ENCODE measurements at places on chromosomes 13 and 19. TPM values are rescaled to one million over a fixed set of nuclear protein-coding genes. Genes with fewer than 3 reads are reported as not detected.

DNA sequence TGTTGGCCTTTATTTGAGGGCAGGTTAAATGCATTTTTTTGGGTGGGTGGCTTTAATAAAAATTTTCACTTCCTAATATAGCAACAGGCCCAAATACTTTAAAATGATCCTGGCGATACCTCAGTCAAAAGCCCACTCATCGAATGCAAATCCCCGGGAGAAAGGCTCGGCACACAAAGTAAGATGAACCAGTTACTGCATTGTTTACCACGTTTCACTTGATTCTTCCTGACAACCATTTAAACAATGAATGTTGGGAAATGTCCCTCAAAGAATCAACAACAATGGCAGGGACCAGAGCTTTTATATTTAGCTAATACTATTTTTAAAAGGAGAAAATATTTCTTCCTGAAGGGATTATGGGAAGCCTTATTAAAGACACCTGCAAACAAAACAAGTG lies 187.7 kb downstream of the ABCC4 start:
- no peak for DNase-seq

DNA sequence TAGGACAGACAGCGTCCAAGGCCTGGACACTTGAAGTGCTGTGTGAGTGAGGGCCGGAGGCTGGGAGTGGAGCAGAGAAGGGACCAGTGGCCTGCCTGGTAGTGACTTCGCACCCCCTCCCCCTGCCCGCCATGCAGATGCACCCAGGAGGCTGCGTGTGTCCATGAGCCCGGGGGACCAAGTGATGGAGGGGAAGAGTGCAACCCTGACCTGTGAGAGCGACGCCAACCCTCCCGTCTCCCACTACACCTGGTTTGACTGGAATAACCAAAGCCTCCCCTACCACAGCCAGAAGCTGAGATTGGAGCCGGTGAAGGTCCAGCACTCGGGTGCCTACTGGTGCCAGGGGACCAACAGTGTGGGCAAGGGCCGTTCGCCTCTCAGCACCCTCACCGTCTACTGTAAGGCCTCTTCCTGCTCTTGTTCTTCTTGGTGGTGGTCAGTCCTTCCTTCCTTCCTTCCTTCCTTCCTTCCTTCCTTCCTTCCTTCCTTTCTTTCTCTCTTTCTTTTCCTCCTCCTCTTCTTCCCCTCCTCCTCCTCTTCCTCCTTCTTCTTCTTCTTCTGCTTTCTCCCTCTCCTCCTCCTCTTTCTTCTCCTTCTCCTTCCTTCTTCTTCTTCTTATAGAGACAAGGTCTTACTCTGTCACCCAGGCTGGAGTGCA lies 6.0 kb upstream of the FFAR1 start:
- DNase-seq, result no peak

GRCh38 chr13:27359199-27359821 lies 65.1 kb upstream of the GTF3A start:
- no peak for DNase-seq

DNA sequence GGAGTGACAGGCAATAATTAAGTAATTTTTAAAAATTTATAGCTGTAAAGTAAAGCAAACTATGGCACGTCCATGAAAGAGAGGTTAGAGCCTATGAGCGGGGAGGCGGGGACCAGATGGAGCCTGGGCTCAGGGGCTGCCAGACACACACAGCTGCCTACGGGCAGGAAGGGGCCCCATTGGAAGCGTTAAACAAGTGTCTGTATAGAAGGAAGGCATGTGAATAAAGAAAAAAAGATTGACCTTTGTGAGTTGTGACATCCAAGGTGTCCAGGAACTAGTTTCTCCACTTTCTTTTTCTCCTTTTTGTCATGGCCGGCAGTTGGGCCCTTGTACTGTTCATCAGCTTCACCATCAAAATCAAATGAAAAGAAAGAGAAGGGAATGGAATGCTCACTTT lies 56.8 kb downstream of the LRCH1 start:
- no peak for DNase-seq

- DNase-seq, result no peak
Observed at GRCh38 chr13:87590518-87590917, 80.7 kb upstream of the SLITRK5 start.

DNA sequence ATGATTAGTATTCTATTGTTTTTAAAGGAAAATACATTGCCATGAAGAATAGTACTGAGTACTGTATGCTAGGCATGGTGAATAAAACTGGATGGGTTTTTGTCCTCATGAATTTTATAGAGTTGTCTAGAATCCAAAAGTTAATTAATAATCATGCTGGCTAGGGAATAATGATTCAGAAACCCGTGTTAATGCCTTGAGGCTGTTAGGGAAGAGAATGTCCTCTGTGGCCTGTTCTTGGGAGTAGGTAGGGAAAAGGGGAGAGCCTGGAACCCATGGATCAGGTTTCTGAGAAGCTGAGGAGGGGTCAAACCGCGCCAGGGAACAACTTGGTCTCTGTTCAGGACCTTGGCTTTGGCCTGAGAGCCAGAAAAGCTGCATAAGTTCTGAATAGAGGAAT lies 1376.3 kb upstream of the SLC10A2 start:
- DNase-seq, result no peak

GRCh38 chr19:19447536-19448237 lies 42.2 kb downstream of the GATAD2A start:
- DNase-seq, result no peak

GRCh38 chr13:20451397-20451796 lies 74.3 kb downstream of the CRYL1 start:
- no peak for DNase-seq

The AMH gene
- total RNA-seq, result 4.8 TPM

The CYP2F1 gene
- not detected for total RNA-seq

The WDR87 gene
- total RNA-seq, result not detected

The ZNF418 gene
- total RNA-seq, result 26.5 TPM

The C19orf67 gene
- not detected for total RNA-seq

The PTGIR gene
- total RNA-seq, result 13.4 TPM

The LRRC63 gene
- not detected for total RNA-seq

Data from activated B cell treated with CpG ODN at 0.5 μM for 24 hours (primary cell).